Dorsolateral prefrontal cortex (tissue), 122 donors: ENCODE measurements at places on chromosomes 7 and 10. TPM values are rescaled to one million over a fixed set of nuclear protein-coding genes. Genes with fewer than 3 reads are reported as not detected.

Gene OR6V1
- total RNA-seq = not detected

Gene ADCYAP1R1
- 116 TPM for total RNA-seq

Gene SOSTDC1
- total RNA-seq = 10.2 TPM

Gene C10orf62
- total RNA-seq = not detected

Gene WNT8B
- not detected for total RNA-seq

Gene ANTXRL
- not detected for total RNA-seq

Gene NPFFR1
- total RNA-seq = 1.8 TPM
